Dermis blood vessel endothelial cell (primary cell): ENCODE measurements at places on chromosomes 1 and 21.
A peak's percentile ranks its signal among the peaks of the same experiment; 100 is the strongest.

- DNase-seq, result no peak
These were observed 57.7 kb downstream of the NMNAT2 start for GRCh38 chr1:183360473-183360872.

DNA sequence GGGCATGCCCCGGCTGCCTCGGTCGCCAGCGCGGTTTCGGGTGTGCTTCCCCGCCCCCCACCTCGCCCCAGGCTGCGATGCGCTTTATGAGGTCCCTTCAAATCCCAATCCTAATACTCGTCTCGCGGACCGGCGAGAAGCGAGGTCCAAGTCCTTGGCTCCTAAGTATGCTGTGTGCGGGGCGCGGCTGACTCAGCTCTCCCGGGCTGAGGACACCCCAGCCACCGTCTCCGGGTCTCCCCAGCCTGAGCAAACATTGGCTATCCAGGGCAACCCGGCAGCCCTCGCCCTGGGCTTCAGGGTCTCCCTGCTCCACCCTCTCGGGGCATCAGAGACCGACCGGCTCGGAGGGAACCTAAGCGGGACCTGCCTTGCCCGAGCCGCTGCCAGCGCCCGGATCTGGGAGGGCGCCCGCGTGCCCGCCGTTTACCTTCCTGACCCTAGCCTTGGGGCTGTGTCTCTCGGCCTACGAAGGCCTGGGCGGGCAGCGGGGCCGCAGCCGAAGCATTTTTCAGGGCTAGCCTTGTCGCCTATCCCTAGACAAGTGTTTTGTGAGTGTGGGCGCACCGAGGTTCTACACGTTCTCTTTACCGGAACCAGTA, 1.2 kb downstream of the ITPKB start:
- peak; percentile 61 for DNase-seq

DNA sequence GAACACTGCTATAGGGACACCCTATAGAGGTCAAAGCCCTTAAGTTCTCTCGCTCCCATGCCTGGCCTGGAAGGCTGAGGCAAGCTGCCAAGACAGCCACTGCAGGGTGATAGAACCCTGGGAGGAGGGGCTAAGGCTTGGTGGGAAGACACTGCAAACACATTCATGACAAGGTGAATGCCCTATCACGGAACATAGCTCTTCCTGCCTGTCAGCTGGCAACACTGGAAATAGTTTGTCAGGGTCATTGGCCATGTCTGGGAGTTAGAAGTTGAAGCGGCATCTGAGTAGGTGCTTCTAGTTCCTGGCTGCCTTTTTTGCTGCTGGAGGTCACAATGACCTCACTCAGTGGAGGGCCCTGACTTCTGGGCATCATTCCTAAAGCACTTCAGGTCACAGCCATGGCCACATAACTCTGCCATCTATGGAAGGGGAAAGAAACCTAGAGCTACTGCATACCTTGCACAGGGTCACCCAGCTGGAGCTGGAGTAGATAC, 4.2 kb downstream of the FABP3 start:
- DNase-seq, result no peak

DNA sequence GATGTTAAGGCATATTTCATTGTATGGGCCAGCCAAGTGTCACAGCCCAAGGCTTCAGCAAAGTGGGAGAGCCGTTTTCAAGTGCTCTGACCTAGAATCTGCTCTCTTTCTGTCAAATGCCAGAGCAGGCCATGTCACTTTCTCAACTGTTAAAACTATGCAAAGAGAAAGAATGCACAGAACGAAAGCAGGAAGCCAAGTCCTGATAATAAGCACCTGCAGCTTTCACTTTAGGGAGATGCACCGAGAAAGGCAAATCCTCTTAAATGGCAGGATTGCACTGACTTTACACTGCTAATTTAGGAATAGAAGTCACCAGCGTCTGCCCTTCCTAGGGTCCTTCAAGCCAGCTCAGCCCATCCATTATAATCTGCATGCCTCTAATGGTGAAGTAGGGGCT, 49.2 kb upstream of the NTPCR start:
- DNase-seq, result no peak

- no peak for DNase-seq
These were observed 33.9 kb upstream of the PIGC start for GRCh38 chr1:172477741-172478140.

DNA sequence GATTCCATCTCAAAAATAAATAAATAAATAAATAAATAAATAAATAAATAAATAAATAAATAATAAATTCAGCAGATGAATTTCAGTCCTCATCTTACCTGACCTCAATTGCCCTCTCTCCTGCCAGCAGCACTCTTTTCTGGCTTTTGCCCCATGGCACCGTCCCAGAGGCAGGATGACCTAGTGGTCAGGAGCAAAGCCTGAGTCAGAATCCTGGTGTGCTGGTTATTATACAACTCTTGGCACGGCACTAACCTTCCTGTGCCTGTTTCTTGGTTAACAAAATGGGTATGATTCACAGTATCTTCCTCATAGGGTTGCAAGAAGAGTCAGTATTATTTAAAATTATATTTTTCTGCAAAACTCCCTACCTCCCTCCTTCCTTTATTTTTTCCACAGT, 43.0 kb downstream of the NKAIN1 start:
- peak; percentile 43 for DNase-seq

- DNase-seq, result no peak
These were observed 45.6 kb downstream of the PBX1 start for GRCh38 chr1:164604541-164604940.

GRCh38 chr1:35886577-35887431, 3.8 kb downstream of the AGO1 start:
- DNase-seq, result peak; percentile 36

DNA sequence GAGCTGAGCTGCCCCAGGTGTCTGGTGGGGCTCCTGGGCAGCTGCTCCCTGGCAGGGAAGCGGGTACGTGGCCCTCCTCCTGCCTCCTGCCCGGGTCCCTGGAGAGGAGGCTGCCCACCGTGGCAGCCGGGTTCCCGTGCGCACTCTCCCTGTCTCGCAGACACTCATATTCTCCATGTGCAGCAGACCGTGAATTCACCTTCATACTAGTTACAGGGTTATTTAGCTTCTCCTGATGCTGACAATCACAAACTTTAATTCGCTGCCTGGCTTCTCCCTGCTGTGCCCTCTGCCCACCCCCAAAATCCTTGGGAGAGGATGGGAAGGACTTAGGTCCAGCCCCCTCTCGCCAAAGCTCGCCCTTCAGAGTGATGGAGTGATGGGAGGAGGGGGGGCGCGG, 95.3 kb downstream of the CASZ1 start:
- DNase-seq, result no peak

GRCh38 chr1:197675583-197676208, 99.6 kb downstream of the DENND1B start:
- no peak for DNase-seq

DNA sequence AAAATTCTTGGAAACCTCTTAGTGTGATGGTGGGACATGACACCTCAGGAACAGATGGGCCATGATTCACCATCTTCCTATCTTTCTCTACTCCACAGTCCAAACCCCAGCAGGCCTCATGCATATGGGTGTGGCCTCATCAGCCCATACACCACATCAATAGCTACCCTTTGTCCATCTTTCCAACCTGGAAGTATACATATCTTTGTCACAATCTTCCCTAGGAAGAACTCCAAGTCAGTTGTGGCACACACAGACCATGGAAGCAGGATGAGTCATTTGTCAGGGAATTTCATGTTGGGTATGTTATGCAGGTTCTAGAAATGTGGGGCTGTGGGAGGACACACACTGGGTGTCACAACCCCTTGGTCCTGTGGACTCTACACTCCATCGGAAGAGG, 30.5 kb upstream of the CLCA4 start:
- no peak for DNase-seq

- peak; percentile 2 for DNase-seq
These were observed at the start of gene NTNG1 for GRCh38 chr1:107140703-107141490. Gene NTNG1 (plus strand): TSS chr1:107141039.

DNA sequence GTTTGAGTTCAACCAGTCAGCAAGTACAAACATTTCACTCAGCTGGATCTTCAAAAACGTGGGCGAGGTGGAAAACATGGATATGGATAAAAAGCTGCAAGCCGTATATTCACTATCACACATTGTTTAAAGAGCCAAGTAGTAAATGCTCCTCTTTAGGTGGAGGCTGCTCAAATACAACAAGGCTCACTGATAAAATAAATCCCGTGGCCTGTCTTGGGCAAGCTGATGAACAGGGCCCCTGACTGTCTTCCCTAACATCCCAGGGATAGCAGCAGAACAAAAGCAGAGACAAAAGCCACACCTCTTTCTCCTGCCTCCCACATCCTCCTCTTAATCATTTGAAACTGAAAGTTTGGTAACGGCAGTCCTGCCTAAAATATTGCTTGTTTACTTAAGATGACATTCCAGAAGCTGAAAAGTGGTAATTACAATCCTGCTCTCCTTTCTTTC, 357.7 kb downstream of the TTLL7 start:
- no peak for DNase-seq

- DNase-seq, result no peak
These were observed 4.2 kb downstream of the AKT3 start for GRCh38 chr1:243845888-243846287.

DNA sequence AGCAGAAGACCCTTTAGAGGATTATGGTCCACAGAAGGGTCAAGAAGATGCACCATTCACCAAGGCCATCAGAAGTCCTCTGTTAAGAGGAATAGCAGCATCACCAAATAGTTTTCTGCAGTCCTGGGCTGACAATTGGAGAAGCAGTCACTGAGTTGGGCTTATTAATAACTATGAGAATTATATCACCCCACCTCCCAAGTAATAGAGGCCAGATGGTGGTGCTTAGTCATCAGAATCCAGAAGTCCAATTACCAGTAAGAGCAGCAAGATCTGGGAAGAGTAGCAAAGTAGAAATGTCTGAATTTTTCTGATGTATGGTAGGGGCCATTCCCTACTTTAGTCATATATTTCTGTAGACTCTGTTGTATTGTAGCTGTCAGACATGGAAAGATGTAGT, 6.1 kb upstream of the PSMA5 start:
- DNase-seq, result no peak

- no peak for DNase-seq
These were observed 13.6 kb upstream of the ZNF362 start for GRCh38 chr1:33242652-33243051.

DNA sequence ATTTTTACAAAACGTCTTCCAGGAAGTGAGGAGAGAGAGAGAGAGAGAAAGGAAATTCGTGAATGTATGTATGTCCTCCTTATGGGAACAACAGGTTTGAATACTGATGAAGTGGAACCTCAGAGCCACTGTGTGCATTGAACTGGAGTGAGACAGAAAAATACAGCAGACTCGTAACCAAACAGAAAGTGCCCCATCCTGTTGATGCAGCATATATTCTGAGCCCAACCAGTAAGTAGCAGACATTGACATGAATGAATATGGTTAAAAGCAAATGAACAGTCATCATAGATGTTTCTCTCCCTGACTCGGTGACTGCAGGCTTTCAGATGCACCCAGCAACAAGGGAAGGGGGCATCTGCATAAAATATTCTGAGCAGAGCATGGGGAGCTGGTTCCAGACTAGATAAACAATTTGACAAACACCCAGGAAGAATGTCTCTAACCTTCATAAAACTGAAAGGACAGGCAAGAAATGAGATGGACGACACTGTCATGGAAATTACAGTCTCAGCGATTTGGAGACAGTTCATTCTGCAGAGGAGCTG, 471.0 kb upstream of the PBX1 start:
- no peak for DNase-seq

DNA sequence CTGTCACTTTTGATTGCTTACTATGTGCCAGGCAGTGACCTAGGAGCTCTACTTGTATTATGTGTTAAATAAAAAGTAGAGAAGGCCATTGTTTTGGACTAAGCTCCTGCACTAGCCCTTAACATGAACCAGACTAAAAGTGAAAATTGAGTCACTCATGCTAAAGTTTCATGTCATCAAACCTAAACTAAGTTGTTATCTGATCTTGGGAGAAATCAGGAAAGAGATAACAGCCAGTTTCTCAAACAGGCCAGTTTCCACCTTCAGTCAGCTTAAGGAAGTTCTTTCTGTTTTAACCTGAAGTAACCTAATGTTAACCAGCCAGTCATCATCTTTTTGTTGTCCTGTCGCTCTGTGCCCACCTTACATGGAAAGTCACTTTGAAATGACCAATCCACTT, 102.1 kb upstream of the MARK1 start:
- DNase-seq, result no peak

DNA sequence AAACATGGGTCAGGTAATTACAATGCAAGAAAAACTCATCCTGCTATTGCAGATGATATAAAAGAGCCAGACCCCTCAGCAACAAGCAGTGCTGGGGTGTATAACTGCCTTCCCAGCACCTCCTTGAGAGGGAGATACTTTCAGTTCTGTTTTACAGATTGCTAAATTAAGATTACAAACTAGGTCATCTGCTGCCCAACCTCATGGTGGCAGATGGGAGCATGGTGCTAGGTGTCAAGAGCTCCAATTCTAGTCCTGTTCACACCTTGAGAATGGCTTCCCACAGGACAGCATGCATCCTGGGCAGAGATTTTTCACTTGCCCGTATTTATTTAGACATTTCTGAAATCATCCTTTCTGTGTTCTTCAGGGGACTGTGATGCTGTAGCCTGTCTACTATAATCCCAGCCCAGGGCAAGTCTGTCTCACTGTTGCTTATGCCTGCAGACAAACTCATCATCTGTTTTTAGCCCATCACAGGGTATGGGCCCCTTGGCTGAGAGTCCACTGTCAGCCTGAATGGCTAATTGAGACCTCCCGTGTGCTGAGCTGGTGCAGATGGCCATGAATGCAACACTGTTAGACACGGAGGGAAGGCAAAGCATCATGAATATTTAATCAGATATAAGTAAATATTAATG, 40.2 kb upstream of the PBX1 start:
- no peak for DNase-seq

GRCh38 chr1:94694226-94694915, 125.8 kb upstream of the SLC44A3 start:
- DNase-seq, result no peak

DNA sequence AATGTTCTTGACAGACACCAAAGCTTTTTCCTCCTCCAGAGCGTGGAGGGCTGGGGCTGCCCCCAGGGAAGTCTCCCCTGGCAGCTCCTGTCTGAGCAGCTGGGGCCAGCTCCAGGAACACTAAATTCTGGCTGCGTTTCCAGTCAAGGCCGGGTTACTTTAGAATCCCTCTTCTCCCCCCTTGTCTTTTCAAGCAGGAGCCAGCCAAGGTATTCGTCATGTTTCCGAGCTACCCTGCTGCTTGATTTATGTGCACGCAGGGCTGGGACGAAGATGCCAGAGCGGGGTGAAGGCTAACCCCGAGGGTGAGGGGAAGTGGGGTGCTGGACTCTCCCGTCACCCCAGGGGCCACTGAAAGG, 68.1 kb upstream of the ANGPTL1 start:
- no peak for DNase-seq
